ENCODE measurements at places on chromosomes 16 and 17.
A peak's percentile ranks its signal among the peaks of the same experiment; 100 is the strongest.

- DNase-seq = no peak
These were observed 47.6 kb upstream of the CDC42EP4 start for GRCh38 chr17:73359352-73359751.

GRCh38 chr17:37607637-37608331, 1.4 kb downstream of the SYNRG start:
- DNase-seq = no peak

DNA sequence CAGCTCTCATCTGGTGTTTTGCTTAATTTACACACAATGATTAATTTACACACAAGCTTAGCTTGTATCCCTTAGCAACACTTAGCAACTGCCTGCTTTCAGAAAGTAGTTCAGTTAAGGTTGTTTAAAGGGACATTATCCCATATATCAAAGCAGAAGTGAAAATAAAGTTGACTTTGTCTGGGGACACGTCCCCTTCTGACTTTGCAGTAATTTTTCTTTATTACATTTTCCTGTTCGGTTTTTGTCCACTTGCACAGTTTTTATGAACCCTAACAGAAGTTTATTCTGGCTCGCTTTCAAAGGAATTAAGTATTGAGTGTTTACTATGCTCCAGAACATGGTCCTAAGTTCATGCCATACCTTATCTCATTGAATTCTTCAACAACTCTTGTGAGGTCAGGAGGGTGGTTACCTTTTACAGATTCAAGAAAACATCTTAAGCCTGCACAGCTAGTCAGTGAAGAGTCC, 41.5 kb downstream of the ARHGAP44 start:
- DNase-seq = no peak

DNA sequence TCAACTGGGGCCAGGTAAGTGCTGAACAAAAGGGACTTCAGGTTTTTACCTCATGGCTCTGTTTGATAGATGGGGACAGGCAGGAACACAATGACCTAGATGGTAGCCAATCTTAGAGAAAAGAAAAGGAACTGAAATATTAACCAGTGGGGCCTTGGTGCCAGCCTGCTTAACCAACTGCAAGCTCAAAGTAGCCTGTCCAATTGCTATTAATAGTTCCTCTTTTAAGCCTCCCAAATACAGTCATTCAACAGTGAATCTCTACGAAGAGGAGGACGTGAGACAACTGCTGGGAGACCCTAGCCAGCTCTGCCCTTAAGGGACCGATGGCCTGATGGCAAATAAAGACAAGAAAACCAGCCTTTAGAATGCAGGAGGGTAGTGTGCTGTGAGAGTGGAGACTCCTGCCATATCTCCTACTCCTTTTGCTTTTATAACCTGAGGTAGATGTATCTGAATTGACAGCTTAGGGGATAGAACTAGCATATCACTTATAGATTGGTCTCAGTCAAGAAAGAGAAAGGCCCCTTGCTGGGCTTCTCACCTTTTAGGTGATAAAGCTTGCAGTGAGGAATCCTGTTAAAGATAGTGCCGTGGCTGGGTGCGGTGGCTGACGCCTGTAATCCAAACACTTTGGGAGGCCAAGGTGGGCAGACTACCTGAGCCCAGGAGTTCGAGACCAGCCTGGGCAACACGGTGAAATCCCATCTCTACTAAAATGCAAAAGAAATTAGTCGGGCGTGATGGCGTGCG, 28.3 kb downstream of the ARSG start:
- DNase-seq = no peak

GRCh38 chr17:19316761-19317358, 45.7 kb downstream of the B9D1 start:
- no peak for DNase-seq

DNA sequence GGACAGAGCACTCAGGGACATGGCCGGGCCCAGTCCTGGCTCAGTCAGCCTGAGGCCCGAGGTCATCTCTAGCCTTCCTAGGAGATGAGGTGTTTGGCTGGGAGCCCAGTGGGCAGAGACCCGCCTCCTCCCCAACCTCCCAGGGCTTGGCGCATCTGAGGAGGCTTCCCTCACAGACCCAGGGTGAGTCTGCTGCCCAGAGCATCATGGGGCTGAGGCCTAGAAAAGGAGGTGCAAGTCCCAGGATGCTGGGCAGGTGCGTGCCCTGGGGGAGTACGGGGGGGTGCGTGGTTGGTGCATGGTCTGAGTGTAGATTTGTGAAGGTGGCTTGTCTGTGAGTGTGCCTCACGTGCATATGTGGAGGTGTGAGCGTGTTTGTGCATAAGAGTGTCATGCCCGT, 4.7 kb downstream of the PDE6G start:
- peak; percentile 89 for DNase-seq
